ENCODE measurements at places on chromosomes 12 and 14.

GRCh38 chr12:130121226-130122000 is 40.9 kb upstream of the FZD10 start:
- no peak for DNase-seq

GRCh38 chr14:31307198-31307597 is 99.6 kb upstream of the HECTD1 start:
- no peak for DNase-seq

- DNase-seq, result no peak
These were observed 91.8 kb downstream of the RBM19 start for GRCh38 chr12:113874326-113874725.

- DNase-seq, result no peak
These were observed 280.3 kb downstream of the KSR2 start for GRCh38 chr12:117688446-117688845.

- no peak for DNase-seq
These were observed 277.4 kb downstream of the BCL11B start for GRCh38 chr14:98994561-98994960.

GRCh38 chr12:117985182-117985581 is 16.4 kb upstream of the KSR2 start:
- DNase-seq, result no peak

- no peak for DNase-seq
These were observed 12.3 kb upstream of the LBHD2 start for GRCh38 chr14:103071544-103072251.

- DNase-seq, result no peak
These were observed 133.5 kb downstream of the CPNE8 start for GRCh38 chr12:38771871-38772270.

DNA sequence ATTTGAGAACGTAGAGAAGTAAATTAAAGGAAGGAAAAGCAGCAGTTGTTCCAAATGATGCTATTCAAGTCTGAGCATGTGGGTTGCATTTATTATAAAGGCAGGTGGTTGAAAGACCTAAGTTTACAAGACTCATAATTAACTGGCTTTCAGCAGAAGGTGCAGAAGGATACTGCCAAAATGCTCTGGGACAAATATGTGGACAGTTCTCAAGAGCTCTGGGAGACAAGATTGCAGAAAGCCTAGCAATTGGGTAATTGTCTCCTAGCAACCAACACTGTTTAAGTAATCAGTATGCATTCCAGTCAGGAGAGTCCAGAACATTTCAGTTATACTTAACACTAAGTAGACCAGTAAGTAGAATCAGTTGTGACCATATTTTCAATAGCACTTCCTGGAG is 131.5 kb downstream of the GPR135 start:
- no peak for DNase-seq

- no peak for DNase-seq
These were observed 30.7 kb downstream of the SSPN start for GRCh38 chr12:26226122-26226521.

DNA sequence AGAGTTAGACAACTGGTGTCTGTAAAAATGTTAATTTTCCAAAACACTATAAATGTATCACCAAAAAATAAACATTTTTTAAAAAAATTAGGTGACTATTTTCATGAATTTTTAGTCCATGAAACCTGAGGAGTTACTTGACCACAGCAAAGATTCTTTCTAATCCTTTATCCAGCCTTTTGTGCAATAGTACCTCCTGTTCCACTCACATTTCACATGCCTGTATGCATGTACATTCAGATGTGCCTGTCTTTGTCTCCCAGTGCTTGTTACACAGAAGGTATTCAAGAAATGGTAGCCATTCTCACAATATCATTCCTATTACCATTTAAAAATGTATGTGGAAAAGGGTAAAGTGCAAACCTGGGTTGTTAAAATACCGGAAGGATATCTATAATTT is 857.0 kb downstream of the DIO2 start:
- DNase-seq, result no peak

- no peak for DNase-seq
These were observed 1.8 kb downstream of the KERA start for GRCh38 chr12:91055976-91056375.

GRCh38 chr12:41981758-41982157 is 162.9 kb downstream of the GXYLT1 start:
- no peak for DNase-seq

GRCh38 chr14:65226824-65227604 is 124.7 kb upstream of the MAX start:
- no peak for DNase-seq

GRCh38 chr12:79055926-79056674 is 191.5 kb downstream of the SYT1 start:
- DNase-seq, result no peak

DNA sequence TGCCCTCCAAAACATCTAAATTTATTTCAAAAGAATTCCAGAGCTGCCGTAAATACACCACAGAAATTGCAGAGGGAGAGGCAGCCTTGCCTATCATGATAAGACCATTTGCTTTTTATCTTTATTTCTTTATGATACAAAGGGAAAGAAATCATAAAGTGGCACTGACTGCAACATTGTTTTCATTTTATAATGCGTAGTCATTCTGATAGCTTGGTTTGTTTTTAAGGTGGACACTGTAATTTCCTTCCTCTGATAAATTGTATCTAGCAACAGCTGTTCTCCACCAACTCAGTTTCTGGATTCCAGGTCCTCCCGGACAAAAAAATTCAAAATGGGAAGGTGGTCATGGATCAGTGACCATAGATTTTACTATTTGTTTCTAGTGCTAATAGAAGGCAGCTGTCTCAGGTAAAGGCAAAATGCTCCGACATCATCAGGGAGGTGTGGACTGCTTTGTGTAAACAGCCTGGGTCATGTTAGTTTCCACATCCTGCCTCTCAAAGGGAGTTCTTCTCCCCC is 623 bp upstream of the TSPAN8 start:
- DNase-seq, result no peak

GRCh38 chr14:59097681-59098080 is 90.8 kb upstream of the DAAM1 start:
- no peak for DNase-seq

Measured in activated CD8-positive, alpha-beta memory T cell treated with anti-CD3 and anti-CD28 coated beads for 1 hour (primary cell).